ENCODE measurements at places on chromosomes 12 and 14.

DNA sequence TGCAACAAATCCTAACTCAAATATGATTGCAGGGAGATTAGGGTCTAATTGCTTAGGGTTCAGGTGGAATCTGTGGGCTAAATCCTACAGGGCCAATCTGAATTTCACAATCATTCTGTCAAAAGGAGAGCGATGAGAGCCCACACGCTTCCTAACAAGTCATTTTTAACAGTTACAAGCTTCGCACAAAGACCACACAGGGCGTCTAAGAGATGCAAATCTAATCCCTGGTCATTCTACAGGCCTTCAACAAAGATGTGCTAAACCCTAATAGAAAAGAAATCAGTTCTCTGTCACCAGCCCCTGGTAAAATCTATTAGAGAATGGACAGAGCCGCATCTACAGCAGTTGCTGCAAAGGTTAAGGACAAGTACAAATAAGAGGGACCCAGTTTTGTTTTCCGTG is 15.3 kb downstream of the NKX2-1 start:
- no peak for DNase-seq

DNA sequence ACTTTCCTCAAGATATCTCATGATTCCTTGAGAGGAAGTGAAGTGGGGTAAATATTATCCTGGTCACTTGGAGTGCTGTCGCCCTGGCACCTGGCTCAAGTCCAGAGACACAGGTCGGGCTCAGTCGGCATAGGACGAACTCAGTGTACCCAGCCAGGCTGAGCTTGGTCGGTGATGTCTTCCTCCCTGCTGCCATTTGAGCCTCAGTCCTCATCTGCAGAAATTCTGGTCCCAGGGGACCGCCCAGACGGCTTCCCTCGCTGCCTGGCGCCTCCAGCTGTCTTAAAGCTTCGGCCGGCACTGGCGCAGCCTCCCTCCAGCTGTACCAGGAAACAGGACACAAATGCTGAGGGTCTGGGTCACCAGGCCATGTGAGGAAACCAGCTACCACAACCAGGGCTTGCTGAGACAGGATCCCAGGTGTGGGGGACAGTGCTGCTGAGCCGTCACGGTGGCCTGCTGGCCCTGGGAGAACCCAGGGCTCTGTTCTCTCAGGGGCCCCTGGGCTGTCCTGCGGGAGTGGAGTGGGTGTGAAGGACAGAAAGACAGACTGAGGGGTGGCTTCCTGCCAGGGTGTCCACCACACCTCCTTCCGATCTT is 5.0 kb upstream of the KLC1 start:
- DNase-seq = no peak

DNA sequence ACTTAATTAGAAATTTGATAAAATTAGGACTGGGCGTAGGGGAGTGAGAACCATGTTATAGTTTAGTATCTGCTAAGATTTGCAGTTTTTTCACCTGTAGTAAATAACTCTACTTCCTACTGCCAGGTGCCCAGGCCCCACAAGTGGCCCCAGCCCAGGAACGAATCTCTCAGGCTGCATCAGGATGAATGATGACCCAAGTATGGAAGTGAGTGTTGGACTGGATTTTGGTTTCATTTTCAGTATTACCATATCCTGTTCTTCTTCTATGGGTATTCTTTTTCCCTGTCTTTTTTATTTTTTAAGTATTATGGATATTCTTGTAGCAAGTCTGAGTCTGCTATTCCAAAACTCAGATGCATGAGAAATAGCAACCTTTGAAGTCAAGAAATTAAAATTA is 120.3 kb upstream of the BCAT1 start:
- DNase-seq = no peak

- DNase-seq = peak; percentile 36
Observed at GRCh38 chr12:127162902-127163301, 1104.1 kb upstream of the TMEM132C start.

DNA sequence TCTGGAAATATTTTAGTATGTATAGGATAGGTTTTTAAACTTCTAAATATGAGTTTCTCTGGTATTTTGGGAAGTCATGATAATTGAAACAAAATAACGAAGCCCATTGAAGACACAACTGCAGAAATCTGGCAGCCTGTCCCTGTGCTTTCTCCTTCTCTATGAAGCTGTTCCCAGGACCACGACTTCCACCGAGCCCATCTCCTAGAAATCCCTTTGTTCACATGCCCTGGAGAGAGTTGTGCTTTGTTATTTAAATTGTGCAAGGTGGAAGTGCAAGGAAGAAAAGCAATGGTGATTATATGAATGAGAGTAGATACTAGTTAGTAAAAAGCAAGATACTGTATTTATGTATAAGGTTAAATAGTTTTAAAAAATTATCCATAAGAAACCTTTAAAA is 32.2 kb downstream of the STK38L start:
- no peak for DNase-seq
